ENCODE measurements at places on chromosomes 6 and 20.

DNA sequence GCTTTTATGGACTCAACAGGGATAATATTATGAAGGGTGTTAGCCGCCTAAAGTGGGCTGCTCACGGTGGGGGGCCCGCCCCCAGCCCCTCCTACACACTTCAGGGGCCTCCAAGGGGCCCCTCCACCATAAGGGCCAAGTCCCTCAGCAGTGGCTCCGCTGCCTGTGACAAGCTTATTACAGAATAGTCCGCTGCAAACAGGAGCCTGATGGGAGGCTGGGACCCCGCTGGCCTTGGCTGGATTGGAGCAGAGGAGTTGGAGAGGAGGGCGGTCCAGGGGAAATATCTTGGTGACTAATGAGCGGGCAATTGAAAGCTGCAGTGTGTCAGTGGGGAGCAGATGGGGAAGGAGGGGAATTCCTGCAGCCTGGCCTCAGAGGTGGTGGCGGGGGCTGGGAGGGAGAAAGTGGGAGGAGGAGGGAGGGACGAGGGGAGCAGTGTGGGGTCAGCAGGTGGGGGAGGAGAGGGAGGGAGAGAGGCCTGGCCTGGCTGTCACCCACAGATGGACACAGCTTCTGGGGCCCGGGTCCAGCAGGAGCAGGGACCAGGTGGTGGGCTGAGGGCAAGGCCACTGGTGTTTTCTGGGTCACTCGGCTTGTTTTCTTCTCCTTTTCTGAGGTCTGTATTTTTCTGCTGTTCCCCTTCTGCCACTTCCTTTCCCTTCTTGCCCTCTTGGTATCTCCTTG, 57.6 kb upstream of the FOXP4 start:
- H3K27ac ChIP-seq, result peak overlapping the region; percentile 89
- peak; percentile 73 for DNase-seq

DNA sequence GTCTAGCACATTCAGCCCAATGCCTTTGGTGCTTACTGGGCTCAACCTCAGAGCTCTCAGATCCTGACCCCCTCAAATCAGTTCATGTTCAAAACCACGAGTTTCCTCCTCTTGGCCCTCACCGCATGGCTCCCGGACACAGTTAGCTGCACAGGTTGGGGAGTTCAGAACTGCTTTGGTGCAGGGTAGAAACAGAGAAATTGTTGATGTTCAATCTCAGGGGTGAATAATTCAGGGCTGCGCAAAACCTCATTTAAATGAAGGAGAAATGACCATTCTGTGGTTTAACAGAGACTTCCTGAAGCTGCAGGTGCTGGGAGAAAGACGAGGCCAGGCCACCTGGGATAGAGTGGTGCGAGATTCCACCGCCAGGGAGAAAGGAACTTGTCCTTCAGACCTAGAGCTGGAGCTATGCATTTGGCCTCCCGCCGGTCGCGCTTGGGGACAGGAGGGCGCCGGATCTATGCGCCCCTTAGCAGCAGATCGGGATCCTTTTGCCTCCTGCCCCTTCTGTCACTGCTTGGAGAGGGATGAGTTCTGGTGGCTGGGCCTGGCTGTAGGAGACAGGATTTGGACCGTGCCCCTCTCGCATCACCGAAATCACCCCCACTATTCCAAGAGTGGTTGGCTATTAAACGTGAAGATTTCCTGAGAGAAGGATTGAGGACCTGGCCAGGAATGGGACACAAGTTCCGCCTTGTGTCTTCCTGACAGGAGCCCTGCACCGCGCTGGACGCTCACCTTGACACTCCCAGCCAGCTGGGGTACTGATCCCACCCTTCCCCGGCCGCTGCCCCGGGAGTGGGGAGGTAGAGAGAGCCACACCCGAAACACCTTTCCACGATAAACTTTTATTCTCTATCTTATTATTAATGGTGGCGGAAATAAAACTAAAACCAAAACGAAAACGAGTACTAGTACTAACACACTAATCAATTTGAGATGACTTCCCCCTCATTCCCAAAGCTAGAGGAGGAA, 767 bp upstream of the PAX1 start:
- DNase-seq, result no peak
- H3K4me1 ChIP-seq, result peaks cover 24% of the 10 kb centered on the region
- no peak overlapping the region for H3K27ac ChIP-seq
- H3K4me3 ChIP-seq, result peak overlapping the region; percentile 64
- H3K27me3 ChIP-seq, result peaks cover 99% of the 10 kb centered on the region

DNA sequence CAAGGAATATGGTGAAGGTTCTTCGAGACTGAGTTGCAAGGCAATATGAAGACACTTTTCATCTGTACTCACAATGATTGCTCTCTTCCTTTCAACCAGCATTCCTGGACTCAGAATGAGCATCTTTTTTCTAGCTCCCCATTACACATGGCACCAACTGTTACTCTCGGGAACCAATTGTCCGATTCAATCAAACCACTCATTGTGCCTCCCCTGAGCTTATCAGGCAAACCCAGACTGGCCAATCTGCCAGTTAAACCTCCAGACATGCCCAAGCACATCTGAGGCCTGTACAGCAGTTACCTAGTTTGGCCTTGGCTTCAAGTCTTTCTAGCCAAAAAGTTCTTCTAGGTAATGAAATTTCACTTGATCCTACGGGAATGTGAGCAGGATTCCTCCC, 164.1 kb downstream of the ID4 start:
- H3K27me3 ChIP-seq, result peaks cover 11% of the 10 kb centered on the region
- H3K4me3 ChIP-seq, result no peak overlapping the region
- no peak overlapping the region for H3K27ac ChIP-seq
- DNase-seq, result no peak
- H3K4me1 ChIP-seq, result no peaks in the 10 kb centered on the region
- H3K36me3 ChIP-seq, result no peaks in the 10 kb centered on the region

DNA sequence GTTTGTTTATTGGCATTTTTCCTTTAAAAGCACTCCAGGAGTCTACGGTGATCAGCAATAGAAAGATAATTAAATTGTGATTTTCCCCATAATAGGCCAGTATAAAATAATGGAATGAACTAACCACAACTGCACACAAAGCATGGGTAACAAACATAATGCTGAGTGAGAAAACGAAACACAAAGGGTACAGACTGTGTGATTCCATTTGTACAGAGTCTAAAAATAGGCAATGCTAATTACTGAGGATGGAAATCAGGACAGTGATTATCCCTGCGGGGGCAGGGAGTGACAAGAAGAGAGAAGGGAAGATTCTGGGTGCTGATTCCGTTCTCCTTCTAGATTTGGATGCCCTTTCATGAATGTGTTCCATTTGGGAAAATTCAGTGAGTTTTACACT, 478.1 kb downstream of the PREX1 start:
- H3K4me3 ChIP-seq, result no peak overlapping the region
- no peak for DNase-seq
- H3K27ac ChIP-seq, result no peak overlapping the region
- H3K27me3 ChIP-seq, result peaks cover 5% of the 10 kb centered on the region

DNA sequence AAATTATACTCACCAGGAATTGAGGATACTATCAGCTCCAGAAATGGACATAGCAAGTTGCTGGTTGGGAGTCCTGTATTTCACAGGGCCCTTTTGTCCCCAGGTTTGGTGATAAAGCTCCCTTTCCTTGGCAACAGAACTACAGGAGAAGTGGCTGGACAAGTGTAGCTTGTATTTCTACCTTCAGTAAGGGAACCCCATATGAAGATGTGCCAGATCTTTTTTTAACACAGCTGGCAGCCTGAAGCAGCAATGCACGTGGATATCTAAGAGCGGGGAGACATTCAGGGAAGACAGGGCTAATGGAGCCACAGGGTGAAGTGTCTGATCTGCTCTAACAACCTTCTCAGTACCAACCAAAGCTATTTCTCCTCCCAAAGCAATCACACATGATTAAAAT, 373.9 kb upstream of the ID4 start:
- no peak overlapping the region for H3K27ac ChIP-seq
- H3K4me3 ChIP-seq, result no peak overlapping the region
- H3K36me3 ChIP-seq, result no peaks in the 10 kb centered on the region
- peaks cover 15% of the 10 kb centered on the region for H3K4me1 ChIP-seq
- no peak for DNase-seq

DNA sequence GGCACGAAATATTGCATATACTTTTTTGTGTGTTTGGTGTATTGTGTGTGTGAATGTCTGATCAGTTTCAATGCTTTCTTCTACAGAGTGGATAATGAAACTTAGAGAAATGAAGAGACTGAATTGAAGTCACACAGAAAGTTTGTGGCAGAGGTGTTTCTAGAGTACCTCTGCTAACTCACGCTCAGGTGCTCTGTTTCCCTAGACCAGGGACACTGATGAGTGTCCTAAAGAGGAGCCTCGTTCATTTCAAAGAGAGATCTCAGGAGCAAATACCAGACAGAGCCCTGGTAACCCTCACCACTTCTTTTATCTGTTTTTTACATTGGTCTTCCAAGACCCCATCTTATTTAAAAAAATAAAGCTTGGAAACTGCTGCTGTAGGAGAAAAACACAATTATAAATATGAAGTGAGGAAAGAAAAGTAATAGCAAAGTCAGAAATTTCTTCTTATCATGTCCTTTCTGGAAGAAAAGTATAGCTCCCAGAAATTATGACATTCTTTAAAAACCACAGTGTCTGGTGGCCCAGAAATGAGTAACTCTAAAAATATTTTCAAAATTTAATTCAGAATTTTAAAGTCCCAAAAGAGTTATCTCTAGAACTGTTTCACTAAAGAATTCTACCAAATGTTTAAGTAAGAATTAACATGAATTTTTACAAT, 720.6 kb downstream of the RFPL4B start:
- peak overlapping the region; percentile 30 for H3K27ac ChIP-seq
- peaks cover 11% of the 10 kb centered on the region for H3K36me3 ChIP-seq
- H3K27me3 ChIP-seq, result peaks cover 4% of the 10 kb centered on the region
- H3K4me1 ChIP-seq, result peaks cover 27% of the 10 kb centered on the region

GRCh38 chr6:22958677-22959076, 389.3 kb downstream of the HDGFL1 start:
- no peak overlapping the region for H3K4me3 ChIP-seq
- no peak for DNase-seq
- peaks cover 4% of the 10 kb centered on the region for H3K27me3 ChIP-seq

- DNase-seq, result no peak
- no peaks in the 10 kb centered on the region for H3K4me1 ChIP-seq
- H3K36me3 ChIP-seq, result no peaks in the 10 kb centered on the region
- H3K27ac ChIP-seq, result no peak overlapping the region
These were observed 114.7 kb downstream of the THEMIS start for GRCh38 chr6:127786109-127786508.

GRCh38 chr6:138129190-138129589, 22.0 kb upstream of the PERP start:
- H3K27ac ChIP-seq, result no peak overlapping the region
- H3K4me1 ChIP-seq, result no peaks in the 10 kb centered on the region
- H3K4me3 ChIP-seq, result no peak overlapping the region

GRCh38 chr6:97705568-97705967, 422.6 kb upstream of the MMS22L start:
- no peak overlapping the region for H3K27ac ChIP-seq
- H3K36me3 ChIP-seq, result no peaks in the 10 kb centered on the region
- no peak overlapping the region for H3K4me3 ChIP-seq
- DNase-seq, result no peak

DNA sequence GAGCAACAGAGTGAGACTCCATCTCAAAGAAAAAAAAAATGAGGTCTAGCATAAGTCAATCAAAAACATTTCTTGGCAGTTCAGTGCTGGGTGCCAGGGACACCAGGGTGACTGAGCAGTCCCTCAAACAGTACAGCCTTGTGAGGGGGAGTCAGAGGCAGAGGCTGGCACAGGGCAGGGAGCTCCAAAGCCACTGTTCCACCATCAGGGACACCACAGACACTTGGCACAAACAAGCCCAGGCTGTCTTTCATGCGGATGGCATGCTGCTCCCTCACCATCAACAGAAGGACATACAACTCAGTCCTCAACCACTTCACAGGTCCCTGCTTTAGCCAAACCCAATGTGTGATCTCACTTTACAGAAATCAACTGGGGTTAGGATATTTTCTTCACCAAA, 36.0 kb upstream of the GRM4 start:
- H3K4me3 ChIP-seq, result no peak overlapping the region
- H3K27me3 ChIP-seq, result peaks cover 6% of the 10 kb centered on the region
- H3K27ac ChIP-seq, result no peak overlapping the region
- DNase-seq, result no peak

DNA sequence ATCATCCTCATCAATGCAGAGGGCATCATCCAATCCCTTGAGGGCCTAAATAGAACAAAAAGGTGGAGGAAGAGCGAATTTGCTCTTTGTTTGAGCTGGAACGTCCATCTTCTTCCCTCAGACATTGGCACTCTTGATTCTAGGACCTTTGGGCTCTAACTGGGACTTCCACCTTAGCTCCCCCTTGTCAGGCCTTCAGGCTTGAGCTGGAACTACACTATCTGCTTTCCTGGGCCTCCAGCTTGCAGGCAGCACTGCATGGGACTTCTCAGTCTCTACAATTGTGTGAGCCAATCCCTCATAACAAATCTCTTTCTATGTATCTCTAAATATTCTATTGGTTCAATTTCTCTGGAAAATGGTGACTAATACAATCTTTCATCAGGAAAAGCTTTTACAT, 155.4 kb downstream of the MCHR2 start:
- H3K4me3 ChIP-seq, result no peak overlapping the region
- no peaks in the 10 kb centered on the region for H3K4me1 ChIP-seq
- H3K36me3 ChIP-seq, result no peaks in the 10 kb centered on the region
- H3K27me3 ChIP-seq, result no peaks in the 10 kb centered on the region

- H3K27ac ChIP-seq, result no peak overlapping the region
- H3K36me3 ChIP-seq, result no peaks in the 10 kb centered on the region
- DNase-seq, result no peak
- peaks cover 41% of the 10 kb centered on the region for H3K4me1 ChIP-seq
These were observed 22.5 kb upstream of the PTGIS start for GRCh38 chr20:49590163-49591017.

GRCh38 chr20:44188752-44189151, 1.8 kb upstream of the JPH2 start:
- H3K4me1 ChIP-seq, result peaks cover 43% of the 10 kb centered on the region
- peak overlapping the region; percentile 9 for H3K27ac ChIP-seq
- H3K36me3 ChIP-seq, result no peaks in the 10 kb centered on the region

DNA sequence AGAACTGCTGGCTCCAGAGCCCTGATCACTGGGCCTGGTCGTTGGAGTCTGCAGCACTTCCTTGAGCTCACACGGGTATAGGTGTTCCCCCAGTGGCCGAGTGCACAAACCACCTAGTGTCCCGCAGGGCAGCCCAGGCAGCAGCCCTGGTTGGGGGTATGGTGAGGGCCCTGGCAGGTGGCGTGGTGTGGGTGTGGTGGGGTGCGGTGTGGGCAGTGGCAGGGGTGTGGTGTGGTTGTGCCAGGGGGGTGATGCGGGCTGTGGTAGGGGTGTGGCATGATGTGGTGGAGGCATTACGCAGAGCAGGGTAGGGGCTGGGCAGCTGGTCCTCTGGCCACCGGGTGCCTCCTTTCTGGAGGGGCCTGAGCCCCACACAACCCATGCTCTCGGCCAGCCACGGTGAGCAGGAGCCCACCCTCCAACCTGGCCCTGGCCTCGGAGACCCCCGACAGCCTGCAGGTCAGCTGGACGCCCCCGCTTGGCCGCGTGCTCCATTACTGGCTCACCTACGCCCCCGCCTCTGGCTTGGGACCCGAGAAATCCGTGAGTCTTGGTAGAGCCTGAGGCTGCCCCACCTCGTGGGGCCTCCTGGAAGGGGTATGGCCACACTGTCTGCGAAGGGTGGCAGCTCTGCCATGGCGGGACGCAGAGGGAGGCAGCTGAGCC, 20.5 kb downstream of the COL20A1 start:
- H3K36me3 ChIP-seq, result no peaks in the 10 kb centered on the region
- H3K4me3 ChIP-seq, result no peak overlapping the region
- no peak overlapping the region for H3K27ac ChIP-seq
- peaks cover 8% of the 10 kb centered on the region for H3K27me3 ChIP-seq
- no peak for DNase-seq
- peaks cover 12% of the 10 kb centered on the region for H3K4me1 ChIP-seq

Data from nephron progenitor cell (in vitro differentiated cells).